Mammary epithelial cell (primary cell): ENCODE measurements at places on chromosomes 6 and 20. TPM values are rescaled to one million over a fixed set of nuclear protein-coding genes. Genes with fewer than 3 reads are reported as not detected.
A peak's percentile ranks its signal among the peaks of the same experiment; 100 is the strongest.

The SPATS1 gene
- not detected for total RNA-seq

- DNase-seq = no peak
Observed at GRCh38 chr6:8069631-8070284, 5.6 kb upstream of the BLOC1S5 start.

GRCh38 chr6:113377362-113377942 lies 479.7 kb upstream of the MARCKS start:
- no peak for DNase-seq

The RNF217 gene
- total RNA-seq = 103 TPM

GRCh38 chr6:5556011-5556410 lies 294.7 kb downstream of the FARS2 start:
- no peak for DNase-seq

The SYCP2 gene
- 0.35 and 0.94 TPM in 2 replicates for total RNA-seq

GRCh38 chr20:3276680-3277015 lies 37.7 kb upstream of the SLC4A11 start:
- peak; percentile 5 for DNase-seq

DNA sequence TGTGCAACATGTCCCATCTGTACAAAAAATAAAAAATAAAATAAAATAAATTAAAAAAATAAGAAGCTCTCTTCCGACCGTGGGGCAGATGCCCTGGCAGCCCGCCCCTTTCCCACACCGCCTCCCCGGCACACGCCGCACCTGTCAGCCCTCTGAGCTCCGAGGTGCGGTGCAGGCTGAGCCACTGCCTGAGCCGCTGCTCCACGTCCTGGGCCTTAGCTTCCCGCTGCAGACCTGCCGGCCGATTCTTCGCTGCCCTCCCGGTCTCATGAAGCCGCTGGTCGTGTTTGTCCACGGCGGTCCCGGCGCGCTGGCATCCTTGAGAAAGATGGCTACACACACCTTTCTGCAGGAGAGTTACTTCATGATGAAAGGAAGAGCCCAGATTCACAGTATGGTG lies 10.7 kb upstream of the CLPSL2 start:
- no peak for DNase-seq

- DNase-seq = no peak
Observed at GRCh38 chr6:113565306-113565705, 291.8 kb upstream of the MARCKS start.

DNA sequence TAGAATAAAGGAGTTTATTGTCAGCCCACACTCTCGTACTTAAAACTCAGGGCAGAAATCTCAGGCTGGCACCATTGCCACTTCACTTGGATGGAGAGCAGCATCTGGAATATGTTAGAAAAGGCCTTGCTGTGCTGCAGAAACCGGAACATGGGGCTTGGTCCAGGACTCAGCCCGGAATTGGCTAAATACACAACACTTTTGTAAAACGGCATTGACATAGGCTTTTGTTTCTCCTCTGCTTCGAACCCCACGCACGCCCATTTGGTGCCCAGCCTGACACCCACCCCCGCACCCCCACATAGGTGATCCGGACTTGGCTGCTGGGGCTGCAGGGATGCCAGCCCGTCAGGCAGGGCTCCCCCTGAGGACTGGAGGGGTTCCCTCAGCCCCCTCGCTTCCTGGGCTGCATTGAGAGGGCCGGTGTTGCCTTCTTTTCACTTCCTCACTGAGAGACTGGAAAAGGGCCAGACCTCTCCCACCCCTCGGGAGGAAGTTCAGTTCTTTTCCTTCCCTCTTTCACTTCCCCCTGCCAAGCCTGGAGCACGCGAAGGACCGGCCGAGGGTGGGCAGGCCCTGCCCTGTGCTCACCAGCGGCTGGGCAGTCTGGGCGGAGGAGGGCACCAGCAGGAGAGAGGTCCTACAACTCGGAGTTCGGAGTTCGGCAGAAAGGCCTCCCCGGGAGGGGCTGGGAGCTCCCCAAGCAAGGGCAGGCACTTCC lies 17.9 kb upstream of the CST3 start:
- no peak for DNase-seq

The PTPRT gene
- total RNA-seq = not detected in 2 replicates

The SLC22A2 gene
- total RNA-seq = not detected

The CCR6 gene
- not detected in 2 replicates for total RNA-seq

The HBS1L gene
- 81.3 and 98.2 TPM in 2 replicates for total RNA-seq

DNA sequence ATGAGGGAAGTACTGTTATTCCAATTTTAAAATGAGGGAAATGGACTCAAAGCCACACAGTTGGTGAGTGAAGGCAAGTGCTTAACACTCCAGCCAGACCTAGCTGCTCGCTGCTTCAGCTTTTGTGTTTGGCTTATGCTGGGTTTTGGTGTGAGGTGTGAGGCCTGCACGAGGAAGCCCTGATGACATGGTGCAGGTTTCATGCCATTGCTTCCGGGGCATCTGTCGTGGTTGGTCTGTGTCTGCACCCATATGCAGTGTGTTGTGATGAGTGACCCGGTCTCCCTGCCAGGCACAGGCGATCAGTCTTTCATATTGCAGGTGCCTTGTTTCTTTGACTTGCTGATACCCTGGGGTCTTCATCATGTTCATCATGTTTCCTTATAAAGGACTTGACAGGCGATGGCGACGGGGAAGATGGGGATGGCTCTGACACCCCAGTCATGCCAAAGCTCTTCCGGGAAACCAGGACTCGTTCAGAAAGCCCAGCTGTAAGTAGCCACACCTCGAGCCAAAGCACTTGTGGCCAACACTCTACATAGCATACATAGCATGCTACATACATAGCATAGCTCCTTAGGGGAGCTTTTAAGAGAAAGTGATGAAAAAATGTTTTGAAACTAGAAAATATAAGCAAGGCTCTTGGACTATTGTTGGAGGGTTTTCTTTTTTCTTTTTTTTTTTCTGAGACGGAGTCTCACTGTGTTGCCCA lies 22.3 kb downstream of the DNMT3B start:
- DNase-seq = no peak

DNA sequence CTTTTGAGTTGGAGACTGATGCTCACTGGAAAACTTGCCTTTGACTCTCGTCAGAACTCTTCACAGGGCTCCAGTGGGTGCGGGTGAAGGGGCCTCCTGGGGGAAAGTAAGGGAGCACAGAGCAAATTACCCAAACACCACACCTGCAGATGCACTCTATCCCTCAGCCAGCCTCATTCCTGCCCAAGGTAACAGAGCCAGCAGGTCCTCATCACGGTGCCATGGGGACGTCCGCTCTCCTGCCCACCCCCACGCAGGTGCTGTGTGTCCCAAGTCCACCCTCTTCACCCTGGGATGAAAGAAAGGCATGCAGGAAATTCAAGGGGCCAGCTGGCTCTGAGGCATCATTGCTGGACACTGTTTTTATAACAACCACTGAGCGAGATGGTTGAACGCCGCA lies 269.0 kb downstream of the SMOC2 start:
- no peak for DNase-seq

DNA sequence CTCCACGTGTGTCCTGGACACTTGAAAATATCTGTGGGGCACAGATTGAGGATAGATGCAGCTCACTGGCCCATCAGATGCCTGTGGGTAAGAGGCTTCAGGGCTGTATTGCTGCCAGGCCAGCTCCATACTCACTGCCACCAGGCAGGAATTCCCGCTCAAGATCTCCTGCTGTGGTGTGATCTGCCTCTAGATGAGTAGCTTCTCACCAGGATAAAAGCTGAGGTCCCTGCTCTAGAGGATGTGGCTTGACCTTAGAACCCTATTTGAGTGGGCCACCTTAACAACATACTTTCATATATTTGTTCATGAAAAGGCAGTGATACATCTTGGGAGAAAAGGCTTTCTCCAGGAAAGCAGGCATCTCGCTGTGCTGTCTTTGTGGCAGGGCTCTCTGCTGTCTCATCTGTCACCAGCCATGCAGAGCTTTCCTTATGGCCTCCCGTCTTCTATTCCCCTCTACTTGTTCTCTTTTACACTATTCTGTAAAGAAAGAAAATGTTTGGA lies 165.7 kb upstream of the RNF217 start:
- no peak for DNase-seq

The MYBL2 gene
- 1.8 TPM for total RNA-seq

DNA sequence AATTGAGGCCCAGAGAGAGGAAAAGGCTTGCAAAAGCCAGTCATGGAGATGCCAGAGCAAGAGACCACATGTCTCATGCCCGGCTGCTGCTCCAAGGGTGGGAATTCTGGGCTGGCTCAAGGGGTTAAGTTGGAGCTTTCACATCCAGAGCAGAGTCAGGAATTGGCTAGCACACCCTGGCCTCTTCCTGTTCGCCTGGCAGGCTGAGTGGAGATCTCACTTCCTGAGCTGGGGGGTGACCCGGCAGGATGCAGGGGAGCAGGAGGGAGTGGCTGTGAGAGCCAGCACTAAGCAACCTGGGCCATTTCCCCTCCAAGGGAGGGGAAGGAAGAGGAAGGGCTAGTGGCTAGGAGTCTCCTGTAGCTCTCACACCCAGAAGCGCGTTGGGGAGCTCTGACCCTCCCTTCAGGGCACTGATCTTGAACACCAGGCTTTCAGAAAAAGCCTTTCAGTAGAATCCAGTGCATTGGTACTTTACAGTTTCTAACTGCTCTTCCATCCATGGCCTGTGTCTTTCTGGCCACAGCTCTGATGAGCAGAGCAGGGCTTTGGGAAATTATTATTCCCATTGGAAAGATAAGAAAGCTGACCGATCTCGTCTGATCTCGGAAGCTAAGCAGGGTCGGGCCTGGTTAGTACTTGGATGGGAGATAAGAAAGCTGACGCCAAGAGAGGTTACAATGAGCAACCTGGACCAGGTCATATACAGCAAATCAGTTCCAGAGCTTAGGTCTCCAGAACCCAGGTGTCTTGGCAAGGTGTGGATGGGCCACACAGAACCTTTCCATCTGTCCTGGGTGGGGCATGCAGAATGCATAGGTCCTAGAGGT lies 2.2 kb upstream of the CCM2L start:
- DNase-seq = no peak

DNA sequence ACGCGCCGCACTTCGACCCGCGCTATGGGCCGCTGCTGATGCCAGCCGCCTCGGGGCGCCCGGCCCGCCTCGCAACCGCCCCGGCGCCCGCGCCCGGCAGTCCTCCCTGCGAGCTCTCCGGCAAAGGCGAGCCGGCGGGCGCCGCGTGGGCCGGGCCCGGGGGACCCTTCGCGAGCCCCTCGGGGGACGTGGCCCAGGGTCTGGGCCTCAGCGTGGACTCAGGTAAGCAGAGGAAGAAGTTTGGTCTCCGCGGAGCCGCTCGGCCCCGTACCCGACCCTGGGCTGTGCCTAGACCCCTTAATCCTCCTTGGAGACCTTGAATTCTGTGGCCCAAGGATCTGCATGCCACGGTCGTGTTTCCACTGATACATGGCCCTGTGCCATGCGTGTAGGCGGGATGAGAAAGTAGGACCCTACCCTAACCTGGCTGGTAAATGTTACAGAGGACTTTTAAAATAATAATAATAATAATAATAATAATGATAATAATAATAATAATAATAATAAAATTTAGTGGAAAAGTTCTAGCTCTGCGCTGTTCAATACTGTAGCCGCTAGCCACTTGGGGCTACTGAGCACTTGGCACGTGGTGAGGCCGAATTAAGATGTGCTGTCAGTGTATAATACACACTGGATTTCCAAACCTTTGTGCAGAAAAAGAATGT lies 5.6 kb downstream of the VGLL2 start:
- no peak for DNase-seq

The GSTA3 gene
- not detected for total RNA-seq

DNA sequence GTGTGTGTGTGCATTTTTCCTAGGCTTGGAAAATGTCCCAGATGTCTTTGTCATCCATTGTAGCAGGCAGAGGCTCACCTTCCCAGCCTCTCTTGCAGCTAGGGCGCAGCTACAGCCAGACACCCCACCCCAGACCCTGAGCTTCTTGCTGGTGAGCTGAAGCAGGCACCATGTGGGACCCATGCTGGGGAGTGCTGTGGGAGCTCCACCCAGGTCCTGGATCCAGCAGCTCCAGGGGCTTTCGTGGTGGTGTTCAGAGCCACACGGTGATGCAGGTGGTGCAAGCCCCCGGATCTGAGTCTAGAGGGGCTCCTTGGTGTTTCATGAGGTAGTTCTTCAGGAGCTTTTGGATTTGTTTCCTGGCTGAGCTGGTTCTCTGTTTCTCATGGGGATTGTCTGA lies 56.0 kb upstream of the ZFP64 start:
- no peak for DNase-seq

DNA sequence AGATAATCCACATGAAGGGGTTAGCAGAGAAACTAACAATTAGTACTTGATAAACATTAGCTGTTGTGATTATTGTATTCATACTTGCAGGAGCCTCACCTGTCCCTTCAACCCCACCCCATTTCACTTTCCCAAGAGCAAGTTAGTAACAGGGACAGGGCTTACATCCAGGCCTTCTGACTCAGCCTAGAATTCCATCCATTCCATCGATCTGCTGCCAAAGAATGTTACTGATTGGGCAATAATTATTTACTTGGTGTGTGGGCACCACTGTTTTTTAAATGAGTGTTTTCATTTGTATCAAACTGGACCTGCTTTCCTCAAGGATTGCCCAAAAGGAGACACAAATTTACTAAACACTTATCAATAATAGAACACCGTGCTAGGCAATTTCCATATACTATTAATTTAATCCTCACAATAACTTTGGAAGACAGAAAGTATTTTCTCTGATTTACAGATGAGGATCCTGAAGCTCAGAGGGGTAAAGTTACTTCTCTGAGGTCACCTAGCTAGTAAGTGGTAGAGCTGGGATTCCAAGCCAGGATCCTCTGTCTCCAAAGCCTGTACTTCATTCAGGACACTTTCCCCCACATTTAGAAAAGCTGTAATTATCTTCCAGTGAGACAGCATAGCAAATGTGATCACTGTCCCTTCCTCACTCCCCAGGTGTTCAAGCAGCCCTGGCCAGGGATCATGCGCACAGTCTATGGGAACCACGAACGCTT lies 32.8 kb downstream of the GSS start:
- peak; percentile 80 for DNase-seq

DNA sequence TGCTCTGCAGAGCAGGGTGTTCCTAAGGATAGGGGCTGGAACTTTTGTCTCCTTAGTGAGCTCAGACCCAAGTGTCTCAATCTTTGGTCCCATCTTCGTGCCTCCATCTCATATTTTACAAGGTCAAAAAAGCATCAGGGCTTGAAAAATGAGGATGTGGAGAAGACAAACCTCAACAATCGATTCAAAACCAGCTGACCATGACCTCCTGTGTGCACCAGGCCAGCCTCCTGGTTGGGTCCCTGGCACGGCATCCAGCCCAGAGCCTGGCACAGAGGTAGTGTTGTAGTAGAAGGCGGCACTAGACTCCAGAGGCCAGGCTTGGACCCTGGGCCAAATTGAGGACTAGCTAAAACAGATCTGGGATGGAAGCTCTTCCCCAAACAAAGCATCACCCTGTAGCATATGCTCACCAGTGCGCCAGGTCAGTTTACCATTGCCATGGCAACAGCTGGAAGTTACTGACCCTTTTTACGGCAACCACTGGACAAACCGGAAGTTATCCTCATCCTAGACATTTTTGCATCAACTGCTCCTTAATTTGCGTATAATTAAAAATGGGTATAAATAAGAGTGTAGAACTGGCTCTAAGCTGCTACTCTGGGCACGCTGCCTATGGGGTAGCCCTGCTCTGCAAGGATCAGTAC lies 69.3 kb upstream of the BLCAP start:
- no peak for DNase-seq

The ATF6B gene
- total RNA-seq = 20.3 TPM

DNA sequence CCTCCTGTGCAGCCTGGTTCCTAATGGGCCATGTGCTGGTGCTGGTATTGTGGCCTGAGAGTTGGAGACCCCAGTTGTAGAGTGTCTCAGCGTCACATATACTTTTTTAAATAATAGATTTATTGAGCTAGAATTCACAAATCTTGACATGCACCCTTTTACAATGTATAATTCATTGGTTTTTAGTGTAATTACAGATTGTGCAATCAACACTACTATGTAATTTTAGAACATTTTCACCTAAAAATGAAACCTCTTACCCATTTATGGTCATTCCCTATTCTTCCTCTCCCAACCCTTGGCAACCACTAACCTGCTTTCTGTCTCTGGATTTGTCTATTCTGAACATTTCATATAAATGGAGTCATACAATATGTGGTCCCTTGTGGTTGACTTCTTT lies 10.6 kb downstream of the PRIM2 start:
- no peak for DNase-seq
